ENCODE measurements at places on chromosomes 3 and 15.

GRCh38 chr3:10299679-10300078, 6.9 kb upstream of the GHRL start:
- no peak for DNase-seq

DNA sequence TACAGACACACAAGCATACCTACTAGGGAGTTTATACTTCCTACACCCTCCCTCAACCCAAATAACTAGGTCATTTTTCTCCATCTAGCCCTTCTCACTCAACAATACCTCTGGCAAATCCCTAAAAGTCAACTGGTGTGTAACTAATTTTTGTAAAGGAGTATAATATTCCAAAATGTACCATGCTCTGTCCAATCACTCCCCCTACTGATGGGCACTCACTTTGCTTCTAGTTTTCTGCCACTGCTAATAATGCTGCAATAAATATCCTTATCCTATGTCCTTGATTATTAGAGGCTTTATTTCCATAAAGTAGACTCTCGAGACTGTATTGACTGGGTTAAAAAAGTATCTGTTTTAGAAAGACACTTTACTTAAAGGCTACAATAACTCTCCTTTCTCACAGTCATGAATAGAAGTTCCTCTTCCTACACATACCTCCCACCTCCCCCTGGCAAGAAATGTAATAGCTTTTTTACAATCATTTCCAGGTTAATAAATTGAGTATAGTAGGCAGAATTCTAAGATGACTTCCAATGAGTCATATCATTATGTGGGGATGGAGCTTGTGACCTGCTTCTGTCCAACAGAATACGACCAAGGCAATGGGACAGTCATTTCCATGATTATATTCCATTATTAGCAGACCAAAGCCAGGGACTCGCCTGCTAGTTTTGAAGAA, 30.0 kb downstream of the SHQ1 start:
- no peak for DNase-seq

DNA sequence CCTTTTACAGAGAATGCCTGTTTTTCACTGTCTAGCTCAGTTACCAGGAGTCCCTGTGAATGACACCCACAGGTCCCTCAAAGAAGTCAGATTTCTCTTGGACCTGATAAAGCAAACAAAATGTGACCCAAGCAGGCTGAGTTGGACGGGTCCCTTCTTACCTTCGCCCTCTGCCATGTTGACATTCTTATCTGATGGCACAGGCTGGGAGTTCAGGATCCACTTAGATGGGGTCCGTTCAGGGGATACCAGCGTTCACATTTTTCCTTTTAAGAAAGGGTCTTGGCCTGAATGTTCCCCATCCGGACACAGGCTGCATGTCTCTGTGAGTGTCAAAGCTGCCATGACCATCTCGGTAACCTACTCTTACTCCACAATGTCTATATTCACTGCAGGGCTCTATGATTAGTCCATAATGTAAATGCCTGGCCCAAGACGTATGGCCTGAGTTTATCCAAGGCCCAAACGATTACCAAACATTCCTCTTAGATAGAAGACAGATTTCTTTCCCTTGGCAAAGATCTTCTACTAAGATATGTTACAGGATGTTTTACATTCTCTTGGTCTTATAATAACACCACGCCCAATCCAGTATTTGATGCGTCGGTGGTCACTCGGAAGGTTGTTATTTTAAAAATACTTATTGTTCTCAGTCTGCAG, 179.1 kb downstream of the THSD4 start:
- DNase-seq: no peak

DNA sequence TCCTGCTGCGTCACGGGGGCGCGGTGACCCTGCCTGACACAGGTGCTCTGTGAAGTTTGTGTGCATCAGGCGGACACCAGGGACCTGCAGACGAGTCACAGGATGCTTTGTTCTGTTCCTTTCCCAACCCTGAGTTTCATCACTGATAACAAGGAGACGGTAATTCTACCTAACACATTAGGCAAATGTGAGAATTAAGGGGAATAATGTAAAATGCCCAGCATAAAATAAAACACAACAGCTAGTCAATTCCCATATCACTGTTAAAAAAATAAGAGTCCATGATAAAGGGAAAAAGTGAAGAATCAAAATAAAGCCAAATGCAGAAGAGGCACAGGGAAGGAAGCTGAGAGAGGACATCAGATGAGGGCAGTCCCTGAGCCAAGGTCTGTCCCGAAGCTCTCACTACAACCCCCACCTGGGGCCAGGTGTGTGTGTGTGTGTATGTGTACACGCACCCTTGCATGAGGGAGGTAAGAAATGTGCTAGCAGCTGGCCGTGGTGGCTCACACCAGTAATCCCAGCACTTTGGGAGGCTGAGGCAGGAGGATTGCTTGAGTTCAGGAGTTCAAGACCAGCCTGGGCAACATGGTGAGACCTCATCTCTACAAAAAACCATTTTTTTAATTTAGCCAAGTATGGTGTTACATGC, 27.5 kb downstream of the PLA2G4D start:
- no peak for DNase-seq

DNA sequence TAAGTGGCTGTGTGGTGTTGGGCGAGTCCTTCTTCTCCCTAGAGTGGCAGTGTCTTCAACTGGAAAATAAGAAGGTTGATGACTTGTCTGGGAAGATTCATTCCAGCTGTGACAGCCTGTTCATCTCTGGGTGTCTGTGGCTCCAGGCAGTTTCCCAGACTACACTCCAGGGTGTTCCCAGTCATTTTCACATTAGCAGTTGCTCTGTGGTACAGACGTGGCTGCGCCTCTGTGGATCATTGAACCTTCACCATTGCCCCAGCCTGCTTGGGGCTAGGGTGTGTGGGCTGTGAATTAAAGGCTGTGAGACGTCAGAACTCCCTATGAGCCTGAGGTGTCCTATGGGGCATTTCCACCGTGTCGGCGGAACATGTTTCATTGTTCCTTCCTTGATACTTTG, 239.6 kb upstream of the NR2E3 start:
- DNase-seq: no peak

DNA sequence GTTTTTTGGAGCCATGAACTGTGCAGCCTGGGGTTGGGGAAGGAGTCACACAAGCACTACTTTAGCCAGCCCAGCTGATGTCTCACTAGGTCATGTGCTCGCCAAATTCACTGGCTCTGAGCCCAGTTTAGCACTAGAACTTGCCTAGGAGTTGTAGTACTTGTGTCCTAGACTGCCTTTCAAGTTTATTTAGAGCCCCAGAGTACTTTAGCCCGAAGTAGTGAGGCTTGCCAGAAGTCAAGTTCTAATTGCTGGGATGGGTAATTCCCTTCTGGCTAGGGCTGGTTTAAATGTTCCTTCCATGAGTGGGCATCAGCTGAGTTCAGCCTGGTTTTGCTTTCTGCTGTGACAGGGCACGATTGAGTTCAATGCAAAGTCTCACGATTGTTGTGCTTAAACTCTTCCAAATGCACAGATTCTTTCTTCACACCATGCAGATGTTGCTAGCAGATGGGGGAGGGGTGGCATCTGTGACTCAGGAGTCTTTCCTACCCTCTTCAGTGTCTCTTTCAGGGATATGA, 228.2 kb upstream of the ZPLD1 start:
- no peak for DNase-seq

DNA sequence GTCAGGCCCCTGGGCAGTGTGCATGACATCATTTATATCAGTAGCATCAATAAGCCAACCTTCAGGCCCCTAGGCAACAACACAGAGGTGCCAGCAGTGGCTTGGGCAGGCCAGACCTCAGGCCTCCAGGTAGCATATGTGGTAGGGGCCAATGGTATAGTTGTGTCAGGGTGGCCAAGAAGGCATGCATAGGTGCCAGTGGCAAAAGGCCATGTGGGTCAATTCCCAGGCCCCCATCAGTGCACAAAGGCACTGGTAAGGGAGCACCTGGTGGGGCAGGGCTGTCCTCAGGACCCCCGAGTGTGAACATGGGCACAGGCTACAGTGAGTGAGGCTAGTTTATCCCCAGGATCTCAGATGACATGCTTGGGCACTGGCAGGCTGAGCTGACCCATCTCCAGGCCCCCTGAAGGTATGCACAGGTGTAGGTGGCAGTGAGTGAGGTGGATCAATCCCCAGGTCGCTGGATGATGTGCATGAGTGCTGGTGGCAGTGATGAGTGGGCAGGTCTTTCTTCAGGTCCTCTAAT, 244.1 kb upstream of the ZNF385D start:
- no peak for DNase-seq

DNA sequence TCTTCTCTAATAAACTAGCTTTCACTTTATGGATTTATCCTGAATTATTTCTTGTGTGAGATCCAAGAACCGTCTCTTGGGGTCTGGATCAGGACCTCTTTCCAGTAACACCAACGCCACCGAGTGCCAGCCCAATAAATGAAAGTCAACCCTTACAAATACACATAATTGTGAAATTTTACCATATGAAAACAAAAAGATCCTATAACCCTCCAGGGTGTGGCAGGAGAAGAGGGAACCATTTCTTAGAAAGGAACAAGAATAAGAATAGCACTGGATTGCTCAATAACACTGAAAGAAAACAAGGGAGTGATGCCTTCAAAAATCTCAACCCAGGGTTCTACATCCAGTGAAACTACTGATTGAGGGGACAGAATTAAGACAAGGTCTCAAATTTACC, 51.6 kb upstream of the ACKR4 start:
- DNase-seq: no peak

- DNase-seq: no peak
Observed at GRCh38 chr15:97961067-97961954, 808 bp downstream of the ARRDC4 start.

GRCh38 chr3:38130631-38131065, 6.3 kb downstream of the ACAA1 start:
- DNase-seq: no peak

DNA sequence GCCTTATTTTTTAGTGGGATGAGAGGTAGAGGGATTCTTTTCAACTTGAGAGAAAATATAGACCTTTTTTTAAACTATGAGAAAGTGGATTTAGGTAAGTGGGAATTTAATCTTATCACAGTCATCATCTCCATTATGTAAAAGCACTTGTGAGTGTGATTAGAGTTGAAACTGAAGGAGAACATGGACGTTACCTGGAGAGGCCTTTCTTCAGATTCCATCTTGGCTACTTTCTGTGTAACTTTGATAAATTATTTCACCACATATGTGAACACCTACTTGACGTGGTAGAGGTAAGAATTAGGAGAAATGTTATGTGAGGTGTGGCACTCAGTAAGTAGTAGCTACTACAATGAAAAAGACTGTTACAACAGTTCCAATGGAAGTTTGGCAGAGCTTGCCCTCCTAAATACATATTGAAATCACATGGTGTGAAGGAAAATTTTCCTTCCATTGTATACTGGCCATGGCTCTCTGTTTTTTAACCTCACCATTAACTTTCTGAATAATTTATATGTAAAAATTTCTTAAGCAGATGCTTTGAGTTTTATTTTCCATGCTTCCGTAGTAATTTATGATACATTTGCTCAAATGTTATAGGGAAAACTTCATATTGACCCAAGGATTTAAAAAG, 193.3 kb downstream of the FNDC3B start:
- DNase-seq: no peak

DNA sequence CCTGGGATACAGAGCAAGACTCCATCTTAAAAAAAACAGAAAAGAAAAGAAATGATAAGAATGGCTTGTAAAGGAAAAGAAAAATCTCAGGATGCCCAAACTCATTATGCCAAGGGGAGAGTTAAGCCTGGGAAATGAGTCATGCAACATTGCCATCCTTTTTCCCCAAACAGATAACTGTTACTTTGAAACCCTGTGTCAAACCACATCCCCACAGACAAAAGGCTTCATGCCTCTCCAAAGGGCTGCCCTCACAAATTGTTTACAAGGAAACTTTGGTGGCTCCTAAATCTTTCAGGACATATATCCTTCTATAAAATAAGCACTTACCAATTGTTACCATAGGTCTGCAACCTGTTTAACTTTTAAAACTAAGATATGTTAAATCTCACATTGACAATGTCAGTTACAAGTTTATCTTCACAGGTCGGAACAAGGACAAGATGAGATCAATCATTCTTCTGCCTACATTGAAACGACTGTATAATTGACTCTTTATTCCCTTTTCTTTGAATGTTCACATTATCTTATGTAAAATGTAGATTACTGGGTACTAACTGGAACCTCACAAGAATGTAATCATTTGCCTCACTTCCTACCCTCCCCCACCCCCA, 18.6 kb upstream of the SENP7 start:
- no peak for DNase-seq

- no peak for DNase-seq
Observed at GRCh38 chr3:180855364-180855763, 57.1 kb upstream of the FXR1 start.

- no peak for DNase-seq
Observed at GRCh38 chr3:117495620-117496019, 786.0 kb downstream of the TUSC7 start.

DNA sequence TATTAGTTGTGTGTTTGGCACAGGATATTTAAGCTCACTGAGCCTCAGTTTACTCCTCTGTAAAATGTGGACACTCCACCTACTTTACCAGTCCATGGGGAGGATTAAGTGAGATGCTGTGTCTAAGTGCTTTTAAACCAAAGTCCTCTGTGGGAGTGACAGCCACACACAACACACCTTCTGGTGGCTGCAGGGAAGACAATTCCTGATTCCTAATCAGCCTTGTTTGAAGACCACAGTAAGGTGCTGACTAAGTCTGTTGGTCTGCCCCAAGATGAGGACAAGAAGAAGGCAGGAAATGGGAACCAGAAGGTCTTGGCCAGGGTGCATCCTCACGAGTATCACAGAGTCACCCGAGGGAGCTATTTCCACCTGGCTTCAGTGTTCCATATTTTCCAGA, 52.3 kb downstream of the EPHB1 start:
- no peak for DNase-seq

GRCh38 chr3:196140224-196140623, 58.3 kb upstream of the TFRC start:
- DNase-seq: no peak

- DNase-seq: no peak
Observed at GRCh38 chr3:47056705-47057104, 77.2 kb downstream of the NBEAL2 start.

DNA sequence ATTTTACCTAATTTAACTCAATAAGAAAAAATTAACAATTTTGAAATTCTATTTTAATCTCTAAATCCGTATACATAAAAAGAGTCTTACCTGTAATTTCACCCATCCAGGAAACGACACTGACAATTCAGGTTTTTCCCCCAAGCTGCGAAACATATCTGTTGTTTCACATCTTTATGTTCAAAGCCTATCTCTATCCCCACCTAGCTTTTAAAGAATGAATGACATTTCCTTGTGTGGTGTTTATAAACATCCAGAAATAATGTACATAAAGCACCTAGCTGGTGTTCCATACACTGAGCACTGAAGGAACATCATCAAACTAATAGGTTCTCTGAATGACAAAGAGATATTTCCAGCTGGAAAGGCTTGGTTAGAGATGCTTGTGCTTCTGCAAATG, 867.8 kb downstream of the SQOR start:
- no peak for DNase-seq

DNA sequence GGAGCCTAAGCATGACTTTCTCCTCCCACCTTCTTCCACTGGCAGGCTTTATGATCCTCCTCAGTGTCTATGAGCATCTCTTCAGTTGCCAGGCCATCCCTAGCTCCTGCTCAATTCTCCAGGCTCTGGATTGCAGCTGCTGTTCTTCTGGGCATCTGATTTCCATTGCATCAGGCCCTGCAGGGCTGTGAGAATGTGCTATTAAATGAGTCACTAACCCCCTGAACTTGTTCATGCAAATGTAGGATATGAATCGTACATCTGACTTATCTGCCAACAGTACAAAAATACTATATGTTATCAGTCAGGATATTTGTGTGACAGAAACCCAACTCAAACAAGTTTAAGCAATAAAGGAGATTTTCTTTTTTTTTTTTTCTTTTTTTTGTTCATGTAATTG, 11.9 kb downstream of the GPR176 start:
- DNase-seq: no peak
